ENCODE measurements at places on chromosomes 5 and 9.

- no peak for DNase-seq
Observed at GRCh38 chr5:92455011-92455410, 1071.9 kb upstream of the ARRDC3 start.

DNA sequence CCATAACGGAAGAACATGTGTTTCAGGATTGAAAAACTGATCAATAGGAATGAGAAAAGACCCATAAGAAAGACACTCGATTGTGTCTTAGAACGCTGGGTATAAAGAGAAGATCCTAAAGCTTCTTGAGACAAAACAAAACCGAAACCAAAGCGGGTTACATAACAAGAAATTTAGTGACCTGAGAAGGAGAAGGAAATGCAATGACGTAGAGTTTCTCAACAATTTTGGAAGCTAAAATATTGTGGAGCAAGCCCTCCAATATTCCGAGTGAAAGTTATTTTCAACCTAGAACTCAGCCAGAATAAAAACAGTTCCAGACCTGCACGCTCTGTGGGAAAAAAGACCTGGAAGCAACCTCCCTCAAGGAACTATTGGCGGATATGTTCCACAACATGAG lies 81.9 kb upstream of the FREM1 start:
- DNase-seq, result no peak

DNA sequence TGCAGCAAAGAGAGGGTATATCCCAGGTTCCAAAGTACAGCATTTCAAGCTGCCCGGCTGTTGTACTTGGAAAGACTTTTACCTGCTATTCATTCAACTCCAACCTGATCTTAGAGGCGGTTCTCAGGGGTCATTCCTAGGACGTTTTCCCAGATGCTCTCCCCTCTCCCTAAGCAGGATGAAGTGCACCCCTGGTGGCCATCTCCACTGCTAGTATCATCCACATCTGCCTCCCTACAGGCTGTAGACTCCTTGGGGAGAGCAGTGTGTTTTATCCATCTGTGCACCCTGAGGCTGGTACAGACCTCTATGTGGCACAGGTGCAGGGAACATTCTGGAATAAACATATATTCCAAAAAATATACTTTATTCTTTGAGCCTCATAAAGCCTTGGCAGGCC lies 56.8 kb downstream of the PTPN3 start:
- DNase-seq, result no peak

DNA sequence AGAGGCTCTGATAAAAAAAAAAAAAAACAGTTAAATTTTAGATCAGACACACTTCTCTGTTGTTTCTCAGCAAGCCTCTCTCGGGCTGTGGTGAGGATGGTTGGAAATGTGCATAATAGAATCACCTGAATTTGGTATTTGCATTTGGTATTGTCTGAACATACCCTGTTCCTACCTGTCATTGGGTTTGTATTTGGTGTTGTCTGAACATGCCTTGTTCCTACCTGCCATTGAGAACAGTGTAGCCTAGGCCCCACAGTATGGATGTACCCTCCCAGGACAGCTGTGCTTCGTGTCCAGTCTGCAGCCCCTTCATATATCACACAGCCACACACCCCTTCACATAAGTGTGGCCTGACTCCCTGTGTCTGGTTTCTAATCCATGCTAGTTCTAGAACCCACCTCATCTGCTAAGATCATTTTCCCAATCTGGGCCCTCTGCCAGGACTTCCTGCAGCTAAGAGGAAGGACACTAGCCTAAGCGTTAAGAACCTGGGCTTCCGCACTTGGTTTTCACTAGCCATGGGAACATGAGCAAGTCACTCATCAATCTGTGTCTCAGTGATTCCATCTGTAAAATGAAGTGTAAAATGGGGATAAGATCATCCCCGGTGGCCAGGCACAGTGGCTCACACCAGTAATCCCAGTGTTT lies 49.2 kb downstream of the ITGA2 start:
- DNase-seq, result no peak

DNA sequence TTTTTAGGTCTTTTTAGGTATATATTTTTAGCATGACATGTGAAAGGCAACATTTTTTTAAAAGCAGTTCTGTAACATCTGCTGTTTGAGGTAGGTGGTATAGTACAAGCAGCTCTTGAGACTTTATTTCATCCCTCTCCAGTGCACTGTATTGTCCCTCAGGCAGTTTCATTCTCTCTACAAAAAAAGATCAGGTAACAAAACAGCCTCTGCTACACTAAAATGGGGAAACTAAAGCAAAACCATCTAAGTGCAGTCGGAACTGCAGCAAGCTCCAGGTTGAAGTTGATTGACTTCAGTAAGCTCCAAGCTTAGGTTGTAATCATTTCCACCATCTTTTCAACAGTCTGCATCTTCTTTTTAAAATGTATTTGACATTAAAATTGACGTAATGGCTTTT lies 195.6 kb downstream of the DEPDC1B start:
- DNase-seq, result no peak

DNA sequence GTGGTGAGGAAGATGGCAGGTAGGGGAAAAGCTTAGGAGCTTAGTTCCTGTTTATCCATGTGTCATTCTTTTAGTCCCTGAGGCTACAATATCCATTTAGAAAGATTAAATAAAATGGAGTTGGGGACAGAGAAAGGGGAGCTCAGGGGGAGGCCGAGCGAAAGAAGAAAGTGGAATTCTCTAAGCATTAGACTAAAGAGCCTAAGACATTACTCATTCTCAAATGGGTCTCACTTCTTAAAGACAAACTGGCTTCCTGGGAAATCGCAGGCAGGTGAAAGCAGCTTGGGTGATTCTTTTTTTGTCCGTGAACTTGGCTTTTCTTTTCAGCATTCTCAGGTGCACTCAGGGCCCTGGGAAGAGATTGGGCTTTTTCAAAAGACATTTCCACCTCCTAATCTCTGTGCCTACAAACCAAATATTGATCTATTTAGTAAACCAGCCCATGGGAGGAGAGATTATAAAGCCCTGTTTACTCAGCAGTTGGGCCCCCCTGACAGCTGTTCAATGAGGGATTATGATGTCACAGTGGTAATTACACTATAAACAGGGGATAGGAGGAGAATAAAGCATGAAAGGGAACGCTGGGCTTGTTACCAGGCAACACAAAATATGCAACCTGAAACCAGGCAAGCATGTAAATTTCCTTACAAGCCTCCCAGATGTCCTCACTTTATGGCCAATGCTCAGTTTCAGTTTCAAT lies 584.0 kb downstream of the ACTL7B start:
- no peak for DNase-seq

- DNase-seq, result no peak
Observed at GRCh38 chr9:114021578-114021977, 56.5 kb downstream of the AMBP start.

DNA sequence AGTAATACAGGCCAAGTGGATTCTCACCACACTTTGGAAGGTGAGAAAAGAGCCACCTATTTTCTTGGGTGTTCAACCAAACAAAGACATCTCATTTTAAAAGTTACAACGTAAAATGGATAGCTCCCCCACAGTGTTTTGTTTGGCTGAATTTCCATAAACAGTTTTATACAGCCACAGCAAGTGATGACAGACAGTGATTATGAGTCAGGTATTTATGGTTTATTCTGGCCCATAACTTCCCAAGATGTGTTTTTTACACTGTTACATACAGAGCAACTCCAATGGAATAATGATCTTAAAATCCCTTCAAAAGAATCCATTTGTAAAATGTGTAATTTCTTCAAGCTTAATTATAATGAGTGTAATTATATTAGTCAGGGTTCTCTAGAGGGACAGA lies 421.3 kb downstream of the TLE1 start:
- DNase-seq, result no peak

- DNase-seq, result no peak
Observed at GRCh38 chr9:93200449-93200742, 16.5 kb downstream of the WNK2 start.

DNA sequence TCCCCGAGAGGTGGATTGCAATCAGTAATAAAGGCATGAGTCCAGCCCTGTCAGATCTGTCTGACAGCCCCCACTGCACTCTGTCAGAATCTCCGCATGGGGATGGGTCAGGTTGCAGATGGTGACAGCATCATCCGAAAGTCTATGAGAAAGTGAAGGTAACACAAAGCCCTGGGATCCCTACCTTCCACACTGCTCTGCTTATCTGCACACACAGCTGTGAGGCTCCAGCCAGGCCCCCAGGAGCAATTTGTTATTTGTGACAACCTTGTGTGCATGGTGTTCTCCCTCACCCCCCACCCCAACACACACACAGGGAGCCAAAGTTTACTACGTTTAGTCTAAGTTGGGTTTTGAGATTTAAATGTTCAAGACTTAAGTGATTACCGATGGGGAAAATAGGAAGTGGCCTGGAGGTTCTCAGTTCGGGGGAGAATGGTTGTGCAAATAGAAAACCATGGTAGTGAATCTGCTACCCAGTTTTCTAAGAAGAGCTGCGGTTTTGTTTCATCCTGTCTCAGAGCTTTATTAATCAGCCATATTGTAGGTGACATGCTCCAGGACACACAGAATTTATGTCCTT lies 92.7 kb downstream of the SV2C start:
- no peak for DNase-seq

DNA sequence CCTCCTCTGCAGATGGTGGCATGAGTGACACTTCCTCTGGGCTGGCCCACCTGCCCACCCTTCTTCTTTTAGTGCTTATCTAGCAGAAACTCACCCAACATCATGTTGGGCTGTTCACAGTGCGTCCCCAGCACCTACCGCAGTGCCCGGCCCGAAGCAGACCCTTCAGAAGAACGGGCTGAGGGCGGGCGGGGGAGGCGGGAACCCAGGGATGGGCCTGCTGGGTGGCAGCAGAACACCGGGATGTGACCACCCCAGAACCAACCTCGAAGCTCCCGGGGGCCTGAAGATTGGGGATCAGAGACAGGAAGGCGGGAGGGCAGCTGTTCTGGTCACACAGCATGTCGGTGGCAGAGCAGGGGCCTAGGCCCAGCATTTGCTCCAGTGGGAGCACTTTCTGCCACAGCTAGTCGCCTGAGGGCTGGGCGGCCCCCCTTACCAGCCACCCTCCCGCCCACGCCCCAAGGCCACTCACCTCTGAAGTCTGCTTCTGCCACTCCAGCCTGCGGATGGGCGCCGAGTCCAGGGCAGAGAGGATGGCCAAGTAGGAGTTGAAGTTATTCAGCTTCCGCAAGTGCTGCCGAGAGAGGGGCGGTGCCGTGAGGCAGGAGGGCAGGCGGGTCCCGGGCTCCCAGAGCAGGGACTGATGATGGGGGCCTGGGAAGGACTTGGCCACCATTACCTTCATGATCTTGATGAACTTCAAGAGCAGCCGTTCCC lies 38.7 kb downstream of the PRRT1B start:
- DNase-seq, result no peak

DNA sequence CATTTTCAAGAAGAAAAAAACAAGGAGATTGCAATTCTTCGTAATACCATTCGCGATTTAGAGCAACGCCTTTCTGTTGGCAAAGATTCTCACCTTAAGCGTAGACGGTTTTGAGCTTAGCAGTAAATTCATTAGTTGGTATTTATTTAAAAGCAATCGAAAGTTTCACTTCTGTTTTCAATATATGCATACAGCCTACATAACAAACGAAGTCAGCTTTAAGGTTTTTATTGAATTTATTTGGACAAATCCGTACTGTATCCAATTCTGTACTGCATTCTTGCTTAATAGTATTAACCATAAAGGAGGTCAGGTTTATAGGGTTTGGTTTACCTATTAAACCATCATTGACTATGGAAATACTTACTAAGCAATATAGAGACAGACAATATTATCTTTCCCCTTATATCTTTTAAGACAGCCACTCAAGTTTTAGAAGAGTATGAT lies 12.0 kb downstream of the SELENOP start:
- no peak for DNase-seq
